ENCODE measurements at places on chromosomes 16 and 17.

GRCh38 chr16:3074860-3075522 lies 9.6 kb downstream of the IL32 start:
- no peak for DNase-seq

- no peak for DNase-seq
Measured at GRCh38 chr16:71769222-71769621, 39.4 kb downstream of the AP1G1 start.

GRCh38 chr16:72679856-72680255 lies 368.1 kb downstream of the ZFHX3 start:
- DNase-seq: no peak

GRCh38 chr17:70169709-70170597 lies 621 bp downstream of the KCNJ2 start:
- DNase-seq: no peak

DNA sequence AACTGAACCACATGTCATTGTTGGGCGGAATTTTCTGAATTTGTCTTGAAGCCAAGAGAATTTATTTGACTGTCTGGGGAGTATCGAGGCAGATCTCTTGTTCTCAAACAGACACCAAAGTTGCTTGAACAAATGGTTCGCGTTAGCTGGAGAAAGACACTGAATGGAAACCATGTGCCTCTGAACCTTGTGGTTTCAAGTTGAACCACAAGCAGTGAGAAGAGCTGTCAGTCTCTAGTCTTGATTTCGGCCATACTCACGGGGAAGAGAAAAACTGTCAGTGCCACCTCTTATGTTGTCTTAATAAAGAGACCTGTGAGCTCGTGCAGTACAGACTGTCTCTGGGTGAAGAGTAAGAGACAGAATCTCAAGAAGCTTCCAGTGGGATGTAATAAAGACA lies 886.5 kb upstream of the SOX9 start:
- DNase-seq: no peak

GRCh38 chr17:66580184-66580955 lies 254.5 kb upstream of the CACNG5 start:
- DNase-seq: peak; percentile 19

DNA sequence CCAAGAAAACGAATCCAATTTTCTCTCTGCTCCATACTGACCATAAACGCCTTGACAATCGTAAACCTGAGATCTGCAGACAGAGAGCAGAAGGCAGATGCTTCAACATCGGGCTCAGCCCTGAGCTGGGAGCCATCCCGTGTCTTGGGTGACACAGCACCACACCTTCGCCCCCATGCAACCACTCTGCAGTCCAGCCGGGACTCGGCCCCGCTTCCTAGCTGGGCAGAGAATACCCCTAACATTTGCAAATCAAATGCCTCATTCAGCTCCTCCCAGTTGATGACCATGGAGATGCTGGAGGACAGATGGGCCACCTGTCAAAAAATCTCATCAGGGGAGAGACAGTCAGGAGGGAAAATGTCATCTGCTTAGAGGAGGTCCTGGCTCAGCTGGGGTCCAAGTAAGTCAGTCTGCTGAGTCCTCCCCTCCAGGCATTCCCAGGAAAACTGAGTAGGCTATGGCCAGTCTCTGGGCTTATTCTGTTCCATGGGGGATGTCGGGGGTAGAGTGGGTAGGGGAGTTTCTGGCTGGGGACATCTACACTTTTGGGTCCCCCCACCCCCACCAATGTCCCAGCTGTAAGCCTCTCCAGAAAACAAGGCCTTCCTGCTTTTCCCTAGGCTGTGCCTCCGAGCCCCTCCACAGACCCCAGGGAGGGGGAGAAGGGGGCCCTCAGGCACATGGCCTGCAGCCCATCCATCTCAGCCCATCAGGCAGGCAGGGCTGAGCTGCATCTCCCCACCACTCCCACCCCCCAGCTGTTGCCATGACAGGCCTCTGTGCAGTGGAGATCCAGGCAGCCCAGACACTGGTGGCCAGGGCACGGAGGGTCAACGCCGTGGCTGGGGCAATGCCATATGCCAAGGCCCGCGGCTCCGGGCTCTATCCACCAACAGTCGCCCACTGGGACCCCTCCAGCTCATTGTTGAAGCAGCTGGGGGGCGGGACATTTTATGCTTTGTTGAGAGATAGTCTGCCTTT lies 158.6 kb downstream of the AXIN2 start:
- DNase-seq: no peak

DNA sequence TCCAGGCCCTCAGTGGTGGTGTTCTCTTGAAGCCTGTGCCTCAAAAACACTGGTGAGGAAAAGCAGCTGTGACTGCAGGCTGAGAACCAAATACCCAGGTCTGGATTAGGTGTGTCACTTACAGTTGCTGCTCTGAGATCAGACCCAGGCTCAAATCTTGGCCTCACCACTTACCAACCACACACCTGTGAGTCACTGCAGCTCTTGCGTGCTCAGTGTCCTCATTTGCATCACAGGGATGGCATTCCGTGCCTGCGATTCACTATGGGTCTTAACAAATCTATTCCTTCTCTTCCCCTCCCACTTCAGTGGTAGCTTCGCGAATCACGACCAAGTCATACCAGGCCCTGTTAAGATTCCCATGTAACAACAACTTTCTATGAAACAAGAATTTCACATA lies 233.4 kb upstream of the HSBP1 start:
- peak; percentile 67 for DNase-seq

- no peak for DNase-seq
Measured at GRCh38 chr16:12976496-12976895, 75.1 kb downstream of the SHISA9 start.

GRCh38 chr17:42423766-42424165 lies 710 bp upstream of the CAVIN1 start:
- DNase-seq: no peak

DNA sequence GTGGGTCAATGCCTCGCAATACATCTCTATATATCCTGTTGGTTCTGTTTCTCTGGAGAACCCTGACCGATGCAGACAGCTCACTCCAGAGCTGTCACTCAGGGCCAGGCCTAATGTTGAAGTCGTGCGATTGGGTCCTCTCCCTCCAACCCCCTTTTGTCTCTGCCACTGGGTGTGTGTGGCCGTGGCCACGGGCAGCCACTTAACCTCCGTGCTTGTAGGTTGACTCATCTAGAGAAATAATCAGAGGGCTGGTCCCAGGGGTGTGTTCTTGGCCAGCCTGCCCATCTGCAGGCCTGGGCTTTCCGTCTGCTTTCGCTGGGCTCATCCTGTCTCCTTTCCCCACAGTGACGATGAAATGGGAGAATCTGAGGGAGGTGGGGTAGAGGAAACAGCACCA lies 7.4 kb downstream of the ADAD2 start:
- no peak for DNase-seq
